Vein endothelial cell (primary cell): ENCODE measurements at places on chromosomes 12 and 14. TPM values are rescaled to one million over a fixed set of nuclear protein-coding genes. Genes with fewer than 3 reads are reported as not detected.

FAM90A1 gene
- not detected in 2 replicates for total RNA-seq

TRPV4 gene
- total RNA-seq, result 3.5 and 4.6 TPM in 2 replicates

GDF11 gene
- total RNA-seq, result 6.8 and 7.8 TPM in 2 replicates

DRAM1 gene
- 27.8 and 36.2 TPM in 2 replicates for total RNA-seq

FAM186B gene
- total RNA-seq, result 0.48 and 0.65 TPM in 2 replicates

ZNF891 gene
- 0.86 and 0.98 TPM in 2 replicates for total RNA-seq

CELA1 gene
- not detected in 2 replicates for total RNA-seq

SRSF5 gene
- 143 and 154 TPM in 2 replicates for total RNA-seq

PLCZ1 gene
- 0.38 TPM in 1 of 2 replicates, not detected in the other for total RNA-seq

CLEC2B gene
- 10.5 and 20.3 TPM in 2 replicates for total RNA-seq

SOX5 gene
- total RNA-seq, result 1.5 and 2.6 TPM in 2 replicates

L2HGDH gene
- 2.3 and 3.9 TPM in 2 replicates for total RNA-seq

TC2N gene
- not detected in 2 replicates for total RNA-seq

LTBR gene
- total RNA-seq, result 108 and 135 TPM in 2 replicates

RESF1 gene
- total RNA-seq, result 109 TPM in 2 replicates

NTF3 gene
- total RNA-seq, result 0.19 TPM in 1 of 2 replicates, not detected in the other

ESYT1 gene
- 331 and 343 TPM in 2 replicates for total RNA-seq

P3H3 gene
- total RNA-seq, result 43.7 and 58.1 TPM in 2 replicates

AHNAK2 gene
- total RNA-seq, result 55.2 and 76.0 TPM in 2 replicates

AICDA gene
- total RNA-seq, result not detected in 2 replicates

SPTB gene
- 0.10 TPM in 1 of 2 replicates, not detected in the other for total RNA-seq

TEX22 gene
- total RNA-seq, result 0.10 TPM in 1 of 2 replicates, not detected in the other

RFX4 gene
- total RNA-seq, result not detected in 2 replicates

ASIC1 gene
- under 0.01 TPM in 1 of 2 replicates, not detected in the other for total RNA-seq

RIPK3 gene
- 4.2 and 4.9 TPM in 2 replicates for total RNA-seq

SPTSSA gene
- total RNA-seq, result 18.3 and 20.7 TPM in 2 replicates

ORAI1 gene
- total RNA-seq, result 20.6 and 23.5 TPM in 2 replicates

CCDC184 gene
- under 0.01 and 0.10 TPM in 2 replicates for total RNA-seq

DYRK4 gene
- 24.5 and 37.0 TPM in 2 replicates for total RNA-seq

OR11H12 gene
- not detected in 2 replicates for total RNA-seq

KCNH3 gene
- total RNA-seq, result under 0.01 TPM in 1 of 2 replicates, not detected in the other

SCARB1 gene
- total RNA-seq, result 32.0 and 55.1 TPM in 2 replicates

RNASE1 gene
- 34.0 and 52.4 TPM in 2 replicates for total RNA-seq

CCDC38 gene
- 0.10 TPM in 1 of 2 replicates, not detected in the other for total RNA-seq

RHEBL1 gene
- total RNA-seq, result 0.33 and 1.3 TPM in 2 replicates

SLC2A3 gene
- total RNA-seq, result 28.2 and 35.6 TPM in 2 replicates

STXBP6 gene
- under 0.01 TPM in 1 of 2 replicates, not detected in the other for total RNA-seq

FGF23 gene
- total RNA-seq, result not detected in 2 replicates

ARHGAP5 gene
- 37.9 and 46.0 TPM in 2 replicates for total RNA-seq

ST8SIA1 gene
- total RNA-seq, result under 0.01 TPM in 1 of 2 replicates, not detected in the other

SIVA1 gene
- 106 and 117 TPM in 2 replicates for total RNA-seq

RNF212B gene
- total RNA-seq, result not detected in 2 replicates

NAV3 gene
- 33.0 and 53.9 TPM in 2 replicates for total RNA-seq

PLEKHG3 gene
- 2.3 and 3.6 TPM in 2 replicates for total RNA-seq

FOXJ2 gene
- total RNA-seq, result 8.2 and 8.5 TPM in 2 replicates

KRT8 gene
- total RNA-seq, result 12.5 and 21.6 TPM in 2 replicates

HCAR1 gene
- under 0.01 and 0.10 TPM in 2 replicates for total RNA-seq

PLEK2 gene
- total RNA-seq, result 1.6 and 2.9 TPM in 2 replicates
